ENCODE measurements at places on chromosomes 4 and X. TPM values are rescaled to one million over a fixed set of nuclear protein-coding genes. Genes with fewer than 3 reads are reported as not detected.

- H3K36me3 ChIP-seq: peaks cover 12% of the 10 kb centered on the region
- no peak overlapping the region for H3K4me3 ChIP-seq
- no peak overlapping the region for H3K27ac ChIP-seq
- no peak for DNase-seq
- H3K4me1 ChIP-seq: no peaks in the 10 kb centered on the region
Measured at GRCh38 chr4:105236916-105237311, 90.2 kb downstream of the TET2 start.

DNA sequence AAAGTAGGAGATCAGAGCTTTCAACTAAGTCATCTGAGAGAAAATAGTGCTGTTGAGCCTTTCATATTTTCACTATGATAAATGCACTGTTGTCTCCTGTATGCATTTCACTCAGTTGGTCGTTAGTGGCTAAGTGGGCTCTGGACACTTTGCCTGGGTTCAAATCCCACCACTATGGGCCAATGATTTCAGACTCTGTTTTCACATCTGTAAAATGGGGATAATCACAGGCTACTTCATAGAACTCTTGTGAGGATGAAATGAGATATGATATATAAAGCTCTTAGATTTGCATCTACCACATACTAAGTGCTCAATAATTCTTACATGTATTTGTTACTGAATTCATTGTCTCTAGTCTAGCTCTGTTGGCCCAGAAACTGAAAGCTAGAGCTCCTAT is 16.8 kb downstream of the LNX1 start:
- no peak overlapping the region for H3K27ac ChIP-seq
- no peak overlapping the region for H3K4me3 ChIP-seq
- H3K4me1 ChIP-seq: no peaks in the 10 kb centered on the region

DNA sequence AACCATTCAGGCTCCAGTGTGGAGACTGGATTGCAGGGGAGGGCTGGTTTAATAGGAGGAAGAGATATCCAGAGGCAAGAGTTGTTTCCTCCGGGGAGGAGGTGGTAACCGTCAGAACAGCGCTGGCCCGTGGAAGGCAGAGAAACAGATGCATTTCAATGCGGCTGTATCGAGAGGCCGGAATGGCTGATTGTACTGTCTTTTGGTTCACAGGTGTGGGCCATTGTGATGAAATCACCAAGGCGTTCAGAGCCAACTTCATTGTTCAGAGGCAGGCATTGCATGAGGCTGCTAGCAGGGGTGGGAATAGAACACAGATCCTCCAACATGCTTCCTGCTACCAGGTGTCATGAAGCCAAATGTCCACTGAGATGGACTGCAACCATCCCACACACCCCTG is 53.0 kb downstream of the SHOX start:
- H3K27ac ChIP-seq: no peak overlapping the region
- H3K4me3 ChIP-seq: no peak overlapping the region
- H3K4me1 ChIP-seq: no peaks in the 10 kb centered on the region
- no peak for DNase-seq

DNA sequence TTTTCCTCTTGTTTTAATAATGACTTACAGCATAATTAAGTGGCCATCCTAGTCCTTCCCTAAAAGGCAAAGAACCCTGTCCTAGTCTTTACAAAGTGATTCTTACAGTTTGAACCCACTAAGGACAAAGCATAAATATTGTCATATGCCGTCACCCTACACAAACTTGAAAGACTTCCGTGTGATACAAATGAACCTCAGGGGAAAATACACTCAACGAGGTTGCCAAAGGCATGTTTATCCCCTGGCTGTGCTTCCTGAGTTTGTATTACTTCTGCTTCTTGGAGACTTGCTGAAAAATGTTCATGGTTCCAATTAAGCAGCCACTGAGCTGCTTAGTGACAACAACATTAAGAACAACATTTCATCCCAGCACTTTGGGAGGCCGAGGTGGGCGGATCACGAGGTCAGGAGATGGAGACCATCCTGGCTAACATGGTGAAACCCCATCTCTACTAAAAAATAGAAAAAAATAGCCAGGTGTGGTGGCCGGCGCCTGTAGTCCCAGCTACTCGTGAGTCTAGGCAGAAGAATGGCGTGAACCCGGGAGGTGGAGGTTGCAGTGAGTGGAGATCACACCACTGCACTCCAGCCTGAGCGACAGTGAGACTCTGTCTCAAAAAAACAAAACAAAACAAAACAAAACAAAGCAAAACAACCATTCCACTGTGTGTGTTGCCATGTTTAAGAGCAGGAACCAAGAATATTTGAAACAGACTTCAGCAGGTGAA is 16.2 kb downstream of the RASSF6 start:
- DNase-seq: no peak
- no peaks in the 10 kb centered on the region for H3K27me3 ChIP-seq
- no peak overlapping the region for H3K4me3 ChIP-seq
- no peaks in the 10 kb centered on the region for H3K36me3 ChIP-seq

GRCh38 chrX:129593137-129593536 is 53.1 kb downstream of the OCRL start:
- no peak overlapping the region for H3K27ac ChIP-seq
- H3K4me3 ChIP-seq: no peak overlapping the region
- DNase-seq: no peak
- no peaks in the 10 kb centered on the region for H3K27me3 ChIP-seq

- no peak overlapping the region for H3K27ac ChIP-seq
- no peak for DNase-seq
- H3K4me3 ChIP-seq: no peak overlapping the region
- H3K27me3 ChIP-seq: no peaks in the 10 kb centered on the region
Measured at GRCh38 chr4:159006202-159006601, 96.7 kb upstream of the RAPGEF2 start.

GRCh38 chr4:142112451-142112850 is 476.1 kb downstream of the IL15 start:
- H3K4me3 ChIP-seq: no peak overlapping the region
- no peak for DNase-seq
- no peaks in the 10 kb centered on the region for H3K36me3 ChIP-seq
- H3K27me3 ChIP-seq: no peaks in the 10 kb centered on the region
- H3K4me1 ChIP-seq: no peaks in the 10 kb centered on the region
- no peak overlapping the region for H3K27ac ChIP-seq

DNA sequence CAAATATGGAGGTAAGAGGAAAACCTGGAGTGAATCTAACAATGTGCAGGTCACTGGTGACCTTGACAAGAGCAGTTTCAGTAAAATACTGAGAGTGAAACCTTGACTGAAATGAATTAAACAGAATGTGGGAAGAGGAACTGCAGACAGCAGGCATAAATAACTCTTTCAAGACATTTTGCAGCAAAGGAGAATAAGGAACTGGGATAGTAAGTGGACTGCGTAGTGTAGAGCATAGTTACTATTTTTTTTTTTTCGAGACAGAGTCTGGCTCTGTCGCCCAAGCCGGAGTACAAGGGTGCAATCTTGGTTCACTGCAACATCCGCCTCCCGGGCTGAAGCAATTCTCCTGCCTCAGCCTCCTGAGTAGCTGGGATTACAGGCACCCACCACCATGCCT is 24.0 kb downstream of the RBMX start:
- no peak for DNase-seq
- no peaks in the 10 kb centered on the region for H3K4me1 ChIP-seq
- no peaks in the 10 kb centered on the region for H3K27me3 ChIP-seq

- H3K4me1 ChIP-seq: no peaks in the 10 kb centered on the region
- no peaks in the 10 kb centered on the region for H3K27me3 ChIP-seq
- H3K4me3 ChIP-seq: no peak overlapping the region
- no peak for DNase-seq
- H3K36me3 ChIP-seq: no peaks in the 10 kb centered on the region
- no peak overlapping the region for H3K27ac ChIP-seq
Measured at GRCh38 chr4:83779103-83780052, 243.5 kb downstream of the GPAT3 start.

GRCh38 chr4:113440371-113440770 is 321.2 kb downstream of the CAMK2D start:
- no peak overlapping the region for H3K4me3 ChIP-seq
- peaks cover 14% of the 10 kb centered on the region for H3K4me1 ChIP-seq
- no peaks in the 10 kb centered on the region for H3K27me3 ChIP-seq
- no peaks in the 10 kb centered on the region for H3K36me3 ChIP-seq

GRCh38 chr4:70874268-70875156 is 27.7 kb upstream of the MOB1B start:
- no peaks in the 10 kb centered on the region for H3K27me3 ChIP-seq
- no peaks in the 10 kb centered on the region for H3K4me1 ChIP-seq
- DNase-seq: no peak
- no peak overlapping the region for H3K4me3 ChIP-seq
- H3K36me3 ChIP-seq: no peaks in the 10 kb centered on the region

Gene QDPR
- 22.7 TPM for total RNA-seq

Gene PAGE2B
- total RNA-seq: not detected

Gene MID2
- total RNA-seq: 25.9 TPM

Gene AFM
- total RNA-seq: not detected

Gene STOX2
- total RNA-seq: 5.7 TPM

Gene UGT2B7
- total RNA-seq: not detected
